ENCODE measurements at places on chromosomes 2 and 18. TPM values are rescaled to one million over a fixed set of nuclear protein-coding genes. Genes with fewer than 3 reads are reported as not detected.

Gene SGPP2
- total RNA-seq = 9.8 TPM

Gene FBXO36
- 3.5 TPM for total RNA-seq

GRCh38 chr18:48663931-48664847 is 125.4 kb downstream of the CTIF start:
- peak; percentile 68 for DNase-seq

- DNase-seq = no peak
These were observed 83.8 kb downstream of the NCK2 start for GRCh38 chr2:105828558-105828957.

DNA sequence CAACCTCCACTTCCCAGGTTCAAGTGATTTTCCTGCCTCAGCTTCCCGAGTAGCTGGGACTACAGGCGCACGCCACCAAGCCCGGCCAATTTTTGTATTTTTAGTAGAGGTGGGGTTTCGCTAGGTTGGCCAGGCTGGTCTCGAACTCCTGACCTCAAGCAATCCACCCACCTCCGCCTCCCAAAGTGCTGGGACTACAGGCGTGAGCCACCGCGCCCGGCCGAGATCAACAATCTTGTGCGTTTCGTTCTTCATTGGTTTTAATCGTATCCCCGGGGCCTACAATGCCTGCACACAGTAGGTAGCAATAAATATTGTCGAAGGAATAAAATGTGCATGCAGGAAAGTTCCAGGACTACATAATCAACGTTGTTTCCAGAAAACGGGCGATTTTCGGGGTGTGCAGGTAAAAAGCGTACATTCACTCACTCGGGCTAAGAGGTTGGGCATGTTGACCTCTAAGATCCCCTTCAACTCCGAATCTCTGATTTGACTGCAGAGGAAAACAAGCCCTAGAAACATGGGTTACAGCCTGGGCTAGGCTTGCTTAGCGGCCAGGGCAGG is 2.7 kb upstream of the SOS1 start:
- no peak for DNase-seq

Gene THADA
- total RNA-seq = 32.5 TPM

DNA sequence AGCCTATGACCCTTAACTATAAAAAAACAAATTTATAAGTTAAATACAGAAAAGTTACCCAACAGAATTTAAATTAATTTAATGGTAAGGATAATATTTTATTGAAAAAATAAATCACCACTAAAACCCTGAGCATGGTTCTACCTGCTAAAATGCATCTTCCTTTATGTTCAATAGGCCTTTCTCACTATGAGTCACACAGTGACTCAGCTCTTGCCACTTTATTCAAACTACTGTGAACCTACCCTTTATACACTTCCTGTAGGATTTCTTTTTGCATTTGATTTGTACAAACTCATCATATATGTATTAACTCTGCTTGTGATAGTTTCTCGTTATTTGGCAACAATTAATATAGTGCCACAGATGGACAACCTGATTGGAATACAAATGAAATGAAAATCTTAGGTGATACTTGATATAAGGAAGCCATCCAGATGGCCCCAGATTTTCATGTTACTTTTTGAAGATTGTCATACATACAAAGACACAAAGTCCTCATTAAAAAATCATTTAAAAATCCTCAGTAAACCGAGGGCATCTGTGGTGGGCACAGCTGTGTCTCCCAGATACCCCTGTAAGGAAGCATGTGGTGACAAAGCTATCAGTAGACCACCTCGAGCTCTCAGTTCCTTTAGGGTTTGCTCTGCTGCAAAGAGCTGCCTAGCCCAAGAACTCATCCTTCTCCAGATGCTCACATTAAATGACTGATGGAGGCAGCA is 55.2 kb upstream of the COBLL1 start:
- DNase-seq = no peak
